ENCODE measurements at places on chromosomes 2 and 18.

DNA sequence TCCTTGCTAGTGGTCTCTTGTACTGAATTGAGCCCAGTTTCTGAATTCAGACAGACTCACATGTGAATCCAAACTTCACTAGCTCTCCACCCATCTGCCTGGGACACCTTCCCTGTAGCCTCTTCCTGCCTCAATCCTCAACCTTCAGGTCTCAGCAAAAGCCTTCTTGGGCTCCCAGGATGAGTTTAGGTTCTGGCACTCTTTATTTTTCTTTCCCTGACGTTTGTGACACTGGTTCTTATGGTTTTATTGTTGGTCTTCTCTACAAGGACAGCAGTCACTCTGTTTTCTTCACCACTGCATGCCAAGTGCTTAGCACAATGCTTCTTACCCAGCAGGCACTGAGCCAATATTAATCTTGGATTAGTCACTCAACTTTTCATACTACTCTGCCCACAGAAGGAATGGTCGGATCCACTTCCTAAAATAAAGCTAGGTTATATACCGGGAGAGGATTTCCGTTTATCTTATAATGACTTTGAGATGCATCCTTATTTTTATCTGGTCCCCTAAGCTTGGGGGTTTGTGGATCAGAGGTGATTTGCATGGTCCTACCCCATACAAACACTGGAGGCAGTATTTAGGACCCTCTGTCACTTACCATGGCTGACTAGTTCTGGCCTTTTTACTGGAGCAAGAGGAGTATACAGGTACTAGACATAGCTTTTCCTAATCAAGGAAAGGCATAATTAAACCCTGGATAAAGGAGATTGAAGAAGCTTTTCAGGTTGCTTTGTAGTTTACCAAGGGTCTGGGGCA lies 186.3 kb downstream of the MYCN start:
- DNase-seq = no peak

GRCh38 chr2:175999283-175999819 lies 2.7 kb downstream of the LNPK start:
- no peak for DNase-seq

DNA sequence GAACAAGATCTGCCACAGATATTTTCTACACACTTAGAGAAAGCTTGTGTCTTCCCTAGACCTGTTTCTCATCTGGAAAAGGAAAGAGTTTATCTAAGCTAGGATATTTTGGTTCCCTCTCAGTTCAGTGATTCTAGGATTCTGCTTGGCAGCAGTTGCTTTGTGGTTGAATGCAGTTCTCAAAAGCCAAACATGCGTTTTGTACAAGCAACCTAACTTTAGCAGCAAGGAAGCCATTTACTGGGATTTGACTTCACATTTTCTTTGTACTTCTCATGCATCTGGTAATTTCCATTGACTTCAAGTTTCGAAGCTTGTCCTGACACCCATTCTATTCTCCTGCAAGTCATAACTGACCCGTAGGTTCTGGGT lies 33.3 kb downstream of the VSNL1 start:
- no peak for DNase-seq

DNA sequence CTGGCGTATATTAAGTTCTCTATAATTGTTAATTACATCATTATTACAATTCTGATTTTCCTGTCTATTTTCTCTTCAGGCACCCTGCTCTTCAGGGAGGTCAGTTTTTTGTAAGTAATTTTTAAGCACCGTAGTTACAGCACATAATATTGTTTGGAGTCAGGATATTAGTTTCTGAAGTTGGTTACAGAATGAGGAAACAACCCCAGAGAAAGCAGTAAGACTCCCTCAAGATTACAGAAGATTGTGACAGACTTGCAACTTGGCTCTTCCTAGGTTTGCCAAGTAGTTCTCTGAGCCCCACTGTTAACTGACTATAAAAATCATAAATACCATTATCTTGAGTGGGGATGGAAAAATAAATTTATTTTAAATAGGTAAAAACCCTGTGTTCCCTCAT lies 921 bp downstream of the RPE start:
- DNase-seq = no peak

- DNase-seq = no peak
Measured at GRCh38 chr2:147758821-147759220, 86.0 kb upstream of the ACVR2A start.

- no peak for DNase-seq
Measured at GRCh38 chr2:109143214-109144187, 14.5 kb downstream of the SH3RF3 start.
